ENCODE measurements at places on chromosomes 6 and 20.

GRCh38 chr6:165618241-165618640 is 44.8 kb downstream of the PDE10A start:
- DNase-seq: no peak

- no peak for DNase-seq
Observed at GRCh38 chr6:74735304-74735703, 470.5 kb downstream of the COL12A1 start.

DNA sequence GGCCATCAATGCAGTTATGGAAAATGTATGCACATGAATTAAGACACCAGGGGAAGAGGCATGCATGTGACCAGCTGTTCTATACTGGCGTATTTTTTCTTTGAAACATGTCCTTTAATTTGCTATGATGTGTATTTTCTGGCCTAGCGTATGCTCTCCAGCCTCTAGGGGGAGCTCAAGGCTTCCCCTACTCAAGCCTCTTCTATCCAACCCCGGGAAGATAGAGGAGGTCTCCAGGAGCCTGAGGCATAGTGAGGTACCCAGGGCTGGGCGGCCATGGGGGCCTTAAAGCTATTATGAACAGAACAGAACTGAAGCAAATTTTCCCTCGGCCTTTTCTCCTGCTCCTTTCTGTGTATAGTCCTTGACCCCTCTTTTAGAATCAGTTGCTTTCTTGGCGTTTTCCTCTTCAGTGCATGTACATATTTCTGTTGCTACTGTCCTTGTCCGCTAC is 528.9 kb downstream of the MAFB start:
- peak; percentile 3 for DNase-seq

DNA sequence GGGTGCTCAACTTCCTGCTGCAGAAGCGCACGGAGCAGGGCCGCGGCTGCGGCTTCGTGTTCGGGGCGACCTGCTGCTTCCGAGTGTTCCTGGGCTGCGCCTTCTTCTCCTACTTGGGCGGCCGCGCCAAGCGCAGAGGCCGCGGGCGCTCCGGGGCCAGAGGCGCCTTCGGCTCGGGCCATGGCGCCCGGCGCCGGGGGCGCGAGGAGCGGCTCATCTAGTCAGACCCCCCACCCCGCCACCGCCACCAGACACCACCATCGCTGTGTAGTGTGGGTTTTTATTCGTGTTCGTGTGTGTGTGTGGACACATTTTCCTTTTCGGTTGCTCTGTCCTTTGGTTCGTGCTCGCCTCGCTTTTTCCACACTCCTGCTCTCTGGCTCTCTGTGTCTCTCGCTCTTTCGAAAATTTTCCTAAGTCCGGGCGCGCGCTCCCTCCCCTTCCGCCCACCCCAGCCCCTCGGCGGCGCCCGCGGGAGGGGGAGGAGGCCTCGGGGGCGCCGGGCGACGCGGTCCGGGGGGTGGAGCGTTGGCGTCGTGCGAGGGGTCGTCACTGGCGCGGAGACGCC is 38.1 kb downstream of the GNAS start:
- DNase-seq: peak; percentile 76

Data from HAP-1 (cell line).